ENCODE measurements at places on chromosomes 5 and 9. TPM values are rescaled to one million over a fixed set of nuclear protein-coding genes. Genes with fewer than 3 reads are reported as not detected.

DNA sequence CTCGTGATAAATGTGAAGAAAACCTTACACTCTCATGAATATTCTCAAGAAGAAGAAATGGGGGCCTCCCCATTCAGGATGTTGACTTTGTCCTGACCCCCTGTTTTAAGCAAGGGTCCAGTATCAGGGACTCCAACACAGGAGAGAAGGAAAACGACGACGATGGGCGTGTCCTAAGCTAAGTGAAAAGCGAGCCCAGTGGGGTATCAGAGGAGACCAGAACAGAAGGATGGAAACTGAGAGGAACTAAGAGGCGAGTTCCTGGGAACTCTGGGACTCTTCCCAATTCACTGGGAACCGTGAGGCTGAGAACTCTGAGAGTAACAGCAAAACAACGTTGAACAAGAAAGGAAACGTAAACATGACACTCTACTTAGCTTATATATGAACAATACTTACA, 14.6 kb downstream of the RETREG1 start:
- H3K4me1 ChIP-seq, result no peaks in the 10 kb centered on the region
- DNase-seq, result no peak
- no peaks in the 10 kb centered on the region for H3K36me3 ChIP-seq
- H3K4me3 ChIP-seq, result no peak overlapping the region
- no peaks in the 10 kb centered on the region for H3K27me3 ChIP-seq
- no peak overlapping the region for H3K27ac ChIP-seq

DNA sequence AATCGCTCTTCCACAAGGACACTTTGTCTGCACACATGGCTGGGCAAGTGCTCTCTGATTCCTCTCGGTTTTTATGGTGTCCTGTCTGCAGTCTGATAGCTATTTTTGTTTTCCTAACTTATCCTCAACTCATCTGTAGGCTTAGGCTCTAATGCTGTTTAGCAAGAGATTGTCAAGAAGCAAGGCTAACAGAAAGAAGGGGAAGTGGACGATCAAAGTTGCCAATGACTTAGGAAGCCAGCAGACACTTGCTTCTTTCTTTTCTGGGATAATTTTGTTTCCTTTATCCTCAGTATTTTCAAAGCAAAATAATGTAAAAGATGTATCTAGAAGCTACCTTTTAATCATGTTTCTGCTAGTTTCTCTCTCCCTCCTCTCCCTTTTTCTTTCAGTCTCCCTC, 130.7 kb downstream of the PRKACG start:
- H3K27ac ChIP-seq, result no peak overlapping the region
- H3K4me1 ChIP-seq, result no peaks in the 10 kb centered on the region
- H3K4me3 ChIP-seq, result no peak overlapping the region
- no peaks in the 10 kb centered on the region for H3K27me3 ChIP-seq

- H3K36me3 ChIP-seq, result no peaks in the 10 kb centered on the region
- no peaks in the 10 kb centered on the region for H3K27me3 ChIP-seq
- no peak overlapping the region for H3K27ac ChIP-seq
- no peak overlapping the region for H3K4me3 ChIP-seq
- H3K4me1 ChIP-seq, result no peaks in the 10 kb centered on the region
- peak; percentile 68 for DNase-seq
Observed at GRCh38 chr9:136596630-136597031, 50.8 kb upstream of the NOTCH1 start.

DNA sequence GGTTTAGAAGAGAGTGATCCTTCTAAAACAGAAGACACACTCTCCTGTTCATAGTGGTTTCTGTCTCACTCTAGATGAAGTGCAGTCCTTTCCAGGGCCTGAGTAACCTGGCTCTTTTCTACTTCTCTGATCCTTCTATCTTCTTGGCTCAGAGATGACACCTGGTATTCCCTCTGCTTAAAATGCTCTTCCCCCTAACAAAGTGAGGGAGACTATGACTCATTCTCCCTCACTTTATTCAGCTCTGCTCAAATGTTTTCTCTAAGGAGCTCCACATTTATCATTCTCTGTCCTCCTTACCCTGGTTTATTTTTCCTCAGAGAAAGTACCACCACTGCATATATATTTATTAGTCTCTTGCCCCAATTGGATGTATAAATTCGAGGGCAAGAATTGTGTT, 24.6 kb downstream of the TUT7 start:
- no peaks in the 10 kb centered on the region for H3K27me3 ChIP-seq
- H3K4me3 ChIP-seq, result no peak overlapping the region
- DNase-seq, result no peak
- H3K27ac ChIP-seq, result no peak overlapping the region

SEC24A gene
- total RNA-seq, result 21.2 TPM

GRCh38 chr9:22405869-22406659, 40.6 kb upstream of the DMRTA1 start:
- no peaks in the 10 kb centered on the region for H3K4me1 ChIP-seq
- H3K27ac ChIP-seq, result no peak overlapping the region
- H3K27me3 ChIP-seq, result no peaks in the 10 kb centered on the region
- no peaks in the 10 kb centered on the region for H3K36me3 ChIP-seq

DNA sequence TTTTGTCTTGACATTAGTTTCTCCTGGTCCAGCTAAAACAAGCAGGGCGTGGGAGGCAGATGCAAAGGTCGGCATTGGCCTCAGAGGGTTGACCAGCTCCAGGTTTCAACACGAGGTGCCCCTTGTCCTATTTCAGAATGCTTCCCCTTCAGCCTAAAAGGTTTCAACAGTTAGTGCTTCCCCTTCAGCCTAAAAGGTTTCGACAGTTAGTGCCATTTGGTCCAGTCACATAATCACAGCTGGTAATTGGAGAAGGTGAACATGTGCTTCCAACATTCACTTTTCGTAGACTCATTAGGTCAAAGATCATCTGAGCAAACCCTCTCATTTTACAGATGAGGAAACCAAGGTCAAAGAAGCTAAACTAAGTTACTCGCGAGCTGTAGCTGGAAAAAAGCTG, 270.3 kb upstream of the MAP3K1 start:
- H3K27ac ChIP-seq, result no peak overlapping the region
- H3K4me3 ChIP-seq, result no peak overlapping the region
- DNase-seq, result no peak
- no peaks in the 10 kb centered on the region for H3K27me3 ChIP-seq
- H3K4me1 ChIP-seq, result no peaks in the 10 kb centered on the region
- no peaks in the 10 kb centered on the region for H3K36me3 ChIP-seq

DNA sequence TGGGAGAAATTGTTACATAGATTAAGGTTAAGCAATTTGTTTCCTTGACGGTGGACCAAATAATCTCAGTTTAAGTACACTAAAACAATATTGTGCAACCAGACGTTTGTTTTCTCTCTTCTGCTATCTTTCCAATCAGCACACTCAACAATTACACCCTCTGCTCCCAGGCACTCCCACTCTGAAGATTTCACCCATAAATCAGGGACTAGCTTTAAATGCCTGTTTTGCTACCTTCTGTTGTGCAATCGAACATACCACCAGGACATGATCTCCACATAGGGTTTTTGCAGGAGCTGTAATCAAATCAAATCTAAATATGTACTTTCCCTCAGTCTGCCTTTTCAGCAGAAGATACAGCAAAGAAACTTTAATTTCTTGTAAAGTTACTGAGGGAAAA, 405.8 kb upstream of the TLE4 start:
- H3K27me3 ChIP-seq, result no peaks in the 10 kb centered on the region
- no peaks in the 10 kb centered on the region for H3K4me1 ChIP-seq
- peak; percentile 47 for DNase-seq
- no peaks in the 10 kb centered on the region for H3K36me3 ChIP-seq
- no peak overlapping the region for H3K4me3 ChIP-seq
- H3K27ac ChIP-seq, result no peak overlapping the region

FAM221B gene
- total RNA-seq, result not detected

DNA sequence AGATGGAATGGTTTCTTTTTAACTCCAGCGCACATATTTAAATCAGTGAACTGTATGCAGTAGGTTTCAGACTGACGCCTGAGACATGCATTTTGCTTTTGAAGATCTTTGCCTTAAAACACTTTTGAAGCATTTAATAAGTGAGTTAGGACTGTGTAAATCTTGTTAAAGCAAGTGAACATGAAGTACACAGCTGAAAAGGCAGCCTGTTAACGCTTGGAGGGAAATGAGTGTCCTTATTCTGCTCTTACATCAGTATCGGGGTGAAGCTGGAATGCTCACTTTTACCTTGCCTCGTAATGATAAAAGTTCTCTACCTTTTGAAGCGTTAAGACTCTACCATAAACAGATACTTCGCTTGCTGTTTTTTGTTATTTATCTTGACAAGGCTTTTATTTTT, 552.2 kb downstream of the ZNF608 start:
- H3K4me1 ChIP-seq, result no peaks in the 10 kb centered on the region
- no peaks in the 10 kb centered on the region for H3K27me3 ChIP-seq
- H3K36me3 ChIP-seq, result no peaks in the 10 kb centered on the region
- no peak for DNase-seq
- no peak overlapping the region for H3K27ac ChIP-seq

GRCh38 chr5:36680066-36680465, 73.7 kb downstream of the SLC1A3 start:
- no peak overlapping the region for H3K27ac ChIP-seq
- H3K27me3 ChIP-seq, result no peaks in the 10 kb centered on the region
- no peaks in the 10 kb centered on the region for H3K4me1 ChIP-seq
- no peak for DNase-seq

DNA sequence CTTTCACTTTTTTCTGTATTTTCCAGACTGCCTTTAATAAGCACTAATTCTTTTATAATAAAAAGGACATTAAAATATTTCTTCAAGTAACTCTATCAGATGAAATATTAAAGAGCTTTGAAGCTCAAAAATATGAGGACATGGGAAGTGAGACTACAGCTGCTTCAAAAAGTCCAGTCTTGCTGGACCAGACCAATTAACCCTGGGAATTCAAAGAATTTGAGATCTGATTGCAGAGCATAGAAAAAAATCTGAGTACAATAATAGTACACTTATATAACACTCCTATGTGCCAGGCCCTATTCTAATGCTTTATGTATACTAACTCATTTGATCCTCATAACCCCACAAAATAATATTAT, 9.8 kb downstream of the TMEM245 start:
- no peaks in the 10 kb centered on the region for H3K27me3 ChIP-seq
- no peak for DNase-seq
- no peaks in the 10 kb centered on the region for H3K4me1 ChIP-seq
- H3K27ac ChIP-seq, result no peak overlapping the region

GRCh38 chr5:112216140-112216539, 202.9 kb downstream of the EPB41L4A start:
- no peak for DNase-seq
- H3K27me3 ChIP-seq, result no peaks in the 10 kb centered on the region
- no peak overlapping the region for H3K4me3 ChIP-seq
- no peaks in the 10 kb centered on the region for H3K4me1 ChIP-seq
- H3K36me3 ChIP-seq, result no peaks in the 10 kb centered on the region

- no peak overlapping the region for H3K4me3 ChIP-seq
- peak; percentile 22 for DNase-seq
- no peaks in the 10 kb centered on the region for H3K4me1 ChIP-seq
Observed at GRCh38 chr5:83516377-83516776, 44.8 kb downstream of the VCAN start.
